Thoracic aorta (tissue), 2 donors: ENCODE measurements at places on chromosomes 7 and 10.

- no peaks in the 10 kb centered on the region for H3K36me3 ChIP-seq
- no peaks in the 10 kb centered on the region for H3K27me3 ChIP-seq
- H3K4me3 ChIP-seq: no peak overlapping the region
- no peak for DNase-seq
- no peak overlapping the region for H3K27ac ChIP-seq
Observed at GRCh38 chr7:127447326-127447945, 54.9 kb upstream of the ZNF800 start.

- peaks cover 73% of the 10 kb centered on the region for H3K4me1 ChIP-seq
- no peaks in the 10 kb centered on the region for H3K27me3 ChIP-seq
- H3K27ac ChIP-seq: peak overlapping the region; percentile 93
- peak; percentile 79 for DNase-seq
- peak overlapping the region; percentile 55 for H3K4me3 ChIP-seq
Observed at GRCh38 chr7:74023092-74023536, 4.9 kb upstream of the ELN start.

- H3K4me1 ChIP-seq: peaks cover under 1% of the 10 kb centered on the region
- no peaks in the 10 kb centered on the region for H3K27me3 ChIP-seq
- H3K36me3 ChIP-seq: no peaks in the 10 kb centered on the region
- DNase-seq: no peak
Observed at GRCh38 chr7:128035712-128036111, 4.5 kb upstream of the LRRC4 start.

DNA sequence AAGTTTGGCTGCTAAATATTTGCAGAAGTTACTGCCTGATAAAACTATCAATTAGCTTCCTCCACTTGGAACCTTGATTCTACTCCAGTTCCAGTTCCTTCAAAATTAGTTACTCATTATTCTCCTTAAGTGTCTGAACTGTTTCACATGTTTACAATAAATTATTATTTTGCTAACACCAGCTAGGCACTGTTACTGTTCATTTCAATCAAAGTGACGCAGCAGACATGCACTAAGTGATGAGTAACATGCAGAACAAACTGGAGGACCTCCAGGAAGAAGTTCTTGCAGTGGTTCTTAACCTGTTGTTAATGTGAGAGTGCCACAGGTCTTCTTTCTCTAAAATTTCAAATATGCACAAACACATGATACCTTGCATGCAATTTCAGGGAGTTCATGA, 491.8 kb upstream of the SEMA3A start:
- H3K36me3 ChIP-seq: no peaks in the 10 kb centered on the region
- DNase-seq: no peak
- no peak overlapping the region for H3K27ac ChIP-seq

DNA sequence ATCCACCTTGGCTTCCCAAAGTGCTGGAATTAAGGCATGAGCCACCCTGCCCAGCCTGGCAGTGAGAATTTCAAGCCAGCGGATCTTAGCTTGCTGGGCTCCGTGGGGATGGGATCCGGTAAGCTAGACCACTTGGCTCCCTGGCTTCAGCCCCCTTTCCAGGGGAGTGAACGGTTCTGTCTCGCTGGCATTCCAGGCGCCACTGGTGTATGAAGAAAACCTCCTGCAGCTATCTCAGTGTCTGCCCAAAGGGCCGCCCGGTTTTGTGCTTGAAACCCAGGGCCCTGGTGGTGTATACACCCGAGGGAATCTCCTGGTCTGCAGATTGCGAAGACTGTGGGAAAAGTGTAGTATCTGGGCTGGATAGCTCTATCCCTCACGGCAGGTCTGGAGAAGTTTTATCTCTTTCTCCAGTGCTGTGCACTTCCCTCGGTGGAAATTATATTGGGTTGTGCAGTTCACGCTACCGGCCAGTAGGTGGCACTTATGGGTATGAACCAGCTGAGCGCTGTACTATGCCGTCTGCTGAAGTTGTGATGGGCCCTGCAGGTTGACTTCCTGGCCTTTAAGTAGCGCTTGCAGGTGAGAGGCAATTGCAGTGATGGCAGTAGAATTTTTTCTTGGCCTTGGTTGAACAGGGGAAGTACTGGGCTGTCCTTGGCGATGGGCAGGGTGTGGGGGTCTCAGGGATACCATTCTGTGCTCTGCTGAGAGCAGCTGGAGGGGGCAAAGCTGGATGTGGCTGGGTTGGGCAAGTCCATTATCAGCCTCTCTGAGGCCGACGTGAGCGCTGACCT, 138.0 kb upstream of the MTPN start:
- H3K4me3 ChIP-seq: no peak overlapping the region
- H3K36me3 ChIP-seq: no peaks in the 10 kb centered on the region

- no peak overlapping the region for H3K4me3 ChIP-seq
- H3K4me1 ChIP-seq: no peaks in the 10 kb centered on the region
- peaks cover 50% of the 10 kb centered on the region for H3K36me3 ChIP-seq
- DNase-seq: no peak
- no peaks in the 10 kb centered on the region for H3K27me3 ChIP-seq
- H3K27ac ChIP-seq: no peak overlapping the region
Observed at GRCh38 chr7:102404005-102404861, 8.1 kb downstream of the PRKRIP1 start.

GRCh38 chr7:16526742-16527540, at the start of gene LRRC72:
TSS of gene LRRC72 (plus strand) at chr7:16526825. CDS start at chr7:16526953, 128 bp downstream.
- DNase-seq: no peak
- no peak within 1 kb of the TSS for H3K27ac ChIP-seq
- H3K4me1 ChIP-seq: no peaks in the 10 kb centered on the region

DNA sequence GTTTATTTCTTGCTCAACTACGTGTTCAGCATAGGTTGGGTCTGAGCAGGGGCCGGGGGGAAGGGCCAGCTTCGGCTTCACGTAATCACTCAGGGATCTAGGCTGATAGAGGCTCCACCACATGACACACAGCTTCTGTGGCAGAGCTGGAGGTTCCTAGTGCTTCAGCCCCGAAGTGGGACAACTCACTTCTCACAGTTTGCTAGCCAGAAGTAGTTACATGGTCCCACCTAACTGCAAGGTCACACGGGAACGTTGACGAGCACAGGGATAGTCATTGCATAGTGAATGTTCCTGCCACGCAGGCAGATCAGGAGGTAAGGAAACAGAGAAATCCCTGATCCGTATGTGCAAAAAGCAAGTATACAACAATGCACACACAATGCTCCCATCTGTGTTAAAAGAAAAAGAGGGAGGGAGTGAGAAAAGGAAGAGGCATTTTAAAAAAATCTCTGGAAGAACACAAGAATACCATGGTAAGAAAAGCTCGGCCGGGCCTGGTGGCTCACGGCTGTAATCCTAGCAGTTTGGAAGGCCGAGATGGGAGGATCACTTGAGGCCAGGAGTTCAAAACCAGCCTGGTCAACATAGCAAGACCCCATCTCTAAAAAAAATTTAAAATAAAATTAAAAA, 16.9 kb downstream of the SMURF1 start:
- peaks cover 60% of the 10 kb centered on the region for H3K4me1 ChIP-seq
- peak overlapping the region; percentile 43 for H3K4me3 ChIP-seq
- no peaks in the 10 kb centered on the region for H3K27me3 ChIP-seq
- H3K27ac ChIP-seq: peak overlapping the region; percentile 61
- peak; percentile 8 for DNase-seq
- H3K36me3 ChIP-seq: no peaks in the 10 kb centered on the region

DNA sequence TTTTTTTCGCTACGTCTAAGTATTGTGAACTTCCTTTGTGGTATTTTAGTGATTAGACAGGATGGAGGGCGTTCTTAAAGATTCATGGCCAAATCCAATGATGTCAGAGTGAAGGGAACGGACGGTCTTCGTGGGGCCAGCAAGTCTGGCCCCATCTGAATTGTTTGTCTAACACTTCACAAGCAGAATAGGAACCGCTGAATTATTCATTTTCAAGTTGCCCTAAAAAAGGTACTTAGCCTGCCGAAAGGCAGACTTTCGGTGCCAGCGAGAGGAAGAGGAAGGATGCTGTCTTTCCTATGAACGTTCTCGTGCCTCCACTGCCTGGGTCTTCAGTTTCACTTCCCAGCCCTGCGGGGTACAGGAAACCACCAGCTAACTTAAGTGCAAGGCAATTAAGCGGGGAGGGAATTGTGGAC, 145.7 kb upstream of the SH2B2 start:
- H3K4me3 ChIP-seq: no peak overlapping the region
- H3K27ac ChIP-seq: no peak overlapping the region
- no peaks in the 10 kb centered on the region for H3K27me3 ChIP-seq

- no peaks in the 10 kb centered on the region for H3K36me3 ChIP-seq
- H3K27me3 ChIP-seq: no peaks in the 10 kb centered on the region
- H3K4me3 ChIP-seq: no peak overlapping the region
- H3K4me1 ChIP-seq: peaks cover 7% of the 10 kb centered on the region
- H3K27ac ChIP-seq: no peak overlapping the region
Observed at GRCh38 chr10:75593692-75594556, 162.5 kb downstream of the LRMDA start.

DNA sequence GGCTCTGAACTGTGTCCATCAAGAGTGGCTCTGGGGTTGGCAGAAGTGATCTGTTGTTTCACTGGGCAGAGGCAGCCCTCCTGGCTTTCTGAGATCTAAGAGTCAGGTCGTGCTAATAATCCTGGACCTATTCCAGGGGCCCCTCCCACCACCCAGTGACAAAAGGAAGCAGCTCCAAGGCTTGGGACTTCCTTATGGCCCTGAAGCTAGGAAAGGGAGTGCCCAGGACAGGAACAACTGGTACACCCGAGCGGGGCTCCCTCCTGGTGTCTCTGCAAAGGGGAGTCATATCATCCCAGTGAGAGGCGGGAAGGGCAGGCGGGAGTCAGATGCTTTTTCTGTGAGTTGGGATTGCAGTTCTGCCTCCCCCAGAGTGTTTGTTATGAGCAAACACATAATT, 32.3 kb downstream of the RPS24 start:
- H3K4me3 ChIP-seq: no peak overlapping the region
- no peak overlapping the region for H3K27ac ChIP-seq
- no peaks in the 10 kb centered on the region for H3K27me3 ChIP-seq
- no peaks in the 10 kb centered on the region for H3K36me3 ChIP-seq
- no peaks in the 10 kb centered on the region for H3K4me1 ChIP-seq

DNA sequence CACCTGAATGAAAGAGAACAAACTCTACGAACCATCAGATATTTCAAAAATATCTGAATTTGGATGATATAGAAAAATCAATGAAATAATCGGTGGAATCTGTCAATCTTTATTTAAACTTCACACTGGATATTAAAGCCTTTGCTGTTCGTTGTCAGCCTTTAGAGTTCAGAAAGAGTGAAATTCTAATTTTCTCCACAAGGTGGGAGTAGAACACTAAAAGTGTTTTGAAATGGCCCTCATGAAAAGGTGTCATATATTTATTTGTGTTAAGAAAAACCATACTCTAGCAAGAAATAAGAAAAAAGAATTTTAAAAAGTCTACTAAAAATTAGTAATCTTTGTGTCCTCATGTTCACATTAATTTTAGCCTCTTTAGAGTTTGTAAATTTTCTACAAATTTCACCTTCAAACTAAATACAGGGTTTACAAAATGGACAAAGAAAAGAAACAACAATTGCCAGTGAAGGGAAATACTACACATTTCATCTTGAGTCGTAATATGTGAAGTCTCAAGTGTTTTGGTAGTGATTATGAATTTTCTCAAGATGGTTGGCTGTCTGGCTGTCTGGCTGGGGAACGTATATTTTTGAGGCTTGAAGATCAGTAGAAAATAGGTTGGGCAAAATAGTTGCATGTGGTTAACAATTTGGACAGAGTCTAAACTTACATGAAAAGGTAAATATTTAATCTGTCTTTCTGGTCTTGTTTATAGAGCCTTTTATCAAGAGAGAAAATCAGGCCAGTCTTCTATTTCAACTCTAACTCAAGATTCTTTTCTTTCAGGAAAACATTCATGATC, 43.7 kb downstream of the DNAJB9 start:
- no peaks in the 10 kb centered on the region for H3K36me3 ChIP-seq
- no peak for DNase-seq
- H3K27ac ChIP-seq: no peak overlapping the region
- H3K4me1 ChIP-seq: no peaks in the 10 kb centered on the region
- no peaks in the 10 kb centered on the region for H3K27me3 ChIP-seq
- no peak overlapping the region for H3K4me3 ChIP-seq

GRCh38 chr7:37952240-37952639, 31.8 kb downstream of the EPDR1 start:
- peaks cover 4% of the 10 kb centered on the region for H3K36me3 ChIP-seq
- no peak overlapping the region for H3K4me3 ChIP-seq
- no peak for DNase-seq
- H3K27me3 ChIP-seq: no peaks in the 10 kb centered on the region
- H3K27ac ChIP-seq: no peak overlapping the region
- no peaks in the 10 kb centered on the region for H3K4me1 ChIP-seq

DNA sequence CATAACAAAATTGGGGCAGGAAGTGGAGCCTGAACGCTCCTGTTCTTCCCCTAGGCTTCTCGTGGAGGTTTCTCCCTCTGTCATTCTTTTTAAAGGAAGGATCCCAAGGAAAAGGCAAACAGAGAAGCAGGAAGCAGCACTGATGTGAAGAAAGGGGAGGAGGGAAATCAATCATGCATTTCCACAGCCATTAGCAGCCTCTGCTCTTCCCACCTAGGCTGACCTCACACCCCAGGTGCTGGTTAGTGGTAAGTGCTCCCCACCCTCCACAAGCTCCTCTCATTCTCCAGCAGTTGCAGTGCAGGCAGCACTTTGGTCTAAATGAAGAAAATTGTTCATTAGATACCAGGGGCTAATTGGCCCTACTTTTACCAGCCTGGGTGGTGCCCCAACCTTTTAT, 2.6 kb downstream of the CRHR2 start:
- H3K4me1 ChIP-seq: peaks cover 19% of the 10 kb centered on the region
- no peak overlapping the region for H3K4me3 ChIP-seq
- H3K27ac ChIP-seq: no peak overlapping the region
- H3K27me3 ChIP-seq: no peaks in the 10 kb centered on the region

- no peak for DNase-seq
- H3K36me3 ChIP-seq: no peaks in the 10 kb centered on the region
- no peak overlapping the region for H3K4me3 ChIP-seq
- H3K27me3 ChIP-seq: no peaks in the 10 kb centered on the region
Observed at GRCh38 chr10:75472685-75473084, 41.3 kb downstream of the LRMDA start.

GRCh38 chr7:50317221-50317678, 12.7 kb downstream of the IKZF1 start:
- H3K27ac ChIP-seq: no peak overlapping the region
- no peak overlapping the region for H3K4me3 ChIP-seq
- no peak for DNase-seq
- H3K27me3 ChIP-seq: no peaks in the 10 kb centered on the region

GRCh38 chr7:87155788-87156187, 3.5 kb downstream of the DMTF1 start:
- H3K4me3 ChIP-seq: peak overlapping the region; percentile 24
- no peaks in the 10 kb centered on the region for H3K27me3 ChIP-seq
- H3K4me1 ChIP-seq: peaks cover 39% of the 10 kb centered on the region
- H3K36me3 ChIP-seq: no peaks in the 10 kb centered on the region

GRCh38 chr10:102433619-102434046, 1.3 kb upstream of the CUEDC2 start:
- H3K36me3 ChIP-seq: no peaks in the 10 kb centered on the region
- H3K27ac ChIP-seq: no peak overlapping the region
- no peak overlapping the region for H3K4me3 ChIP-seq
- H3K27me3 ChIP-seq: no peaks in the 10 kb centered on the region

- H3K4me1 ChIP-seq: peaks cover 35% of the 10 kb centered on the region
- H3K27me3 ChIP-seq: no peaks in the 10 kb centered on the region
- no peak overlapping the region for H3K4me3 ChIP-seq
Observed at GRCh38 chr10:31702005-31702404, 226.6 kb downstream of the ARHGAP12 start.
